ENCODE measurements at places on chromosomes 1 and 21.

- DNase-seq, result no peak
These were observed 489 bp downstream of the ACOT11 start for GRCh38 chr1:54548389-54549044.

- no peak for DNase-seq
These were observed 5.0 kb downstream of the SPATA46 start for GRCh38 chr1:162371611-162372010.

GRCh38 chr1:7460807-7461206 lies 310.3 kb upstream of the VAMP3 start:
- no peak for DNase-seq

DNA sequence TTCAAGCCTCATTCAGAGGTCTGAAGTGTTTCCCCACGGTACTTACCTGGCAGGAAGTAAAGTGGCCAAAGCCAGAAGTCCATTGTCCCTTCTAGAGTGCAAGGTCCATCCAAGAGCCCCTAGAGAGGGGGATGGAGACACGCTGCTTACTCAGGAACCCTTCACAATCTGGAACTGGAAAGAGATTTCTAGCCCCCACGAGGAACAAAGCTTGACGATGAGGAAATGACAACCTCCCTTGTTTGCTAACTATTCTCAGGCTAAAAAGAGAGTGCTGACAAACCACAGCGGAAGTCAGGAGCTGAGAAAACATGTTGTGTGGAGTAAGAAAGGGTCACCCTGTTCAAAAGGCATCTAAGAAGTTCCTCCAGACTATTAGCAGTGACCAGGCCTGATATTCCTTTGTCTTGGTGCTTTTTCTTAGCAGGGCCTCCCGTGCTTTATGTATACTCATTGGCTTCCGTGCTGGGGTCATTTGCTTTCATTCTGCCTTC lies at the start of gene FCMR:
Gene FCMR (minus strand): TSS at position 170 of the 494 bp plus-strand sequence. CDS start 87 bp downstream, at position 83.
- peak; percentile 79 for DNase-seq

DNA sequence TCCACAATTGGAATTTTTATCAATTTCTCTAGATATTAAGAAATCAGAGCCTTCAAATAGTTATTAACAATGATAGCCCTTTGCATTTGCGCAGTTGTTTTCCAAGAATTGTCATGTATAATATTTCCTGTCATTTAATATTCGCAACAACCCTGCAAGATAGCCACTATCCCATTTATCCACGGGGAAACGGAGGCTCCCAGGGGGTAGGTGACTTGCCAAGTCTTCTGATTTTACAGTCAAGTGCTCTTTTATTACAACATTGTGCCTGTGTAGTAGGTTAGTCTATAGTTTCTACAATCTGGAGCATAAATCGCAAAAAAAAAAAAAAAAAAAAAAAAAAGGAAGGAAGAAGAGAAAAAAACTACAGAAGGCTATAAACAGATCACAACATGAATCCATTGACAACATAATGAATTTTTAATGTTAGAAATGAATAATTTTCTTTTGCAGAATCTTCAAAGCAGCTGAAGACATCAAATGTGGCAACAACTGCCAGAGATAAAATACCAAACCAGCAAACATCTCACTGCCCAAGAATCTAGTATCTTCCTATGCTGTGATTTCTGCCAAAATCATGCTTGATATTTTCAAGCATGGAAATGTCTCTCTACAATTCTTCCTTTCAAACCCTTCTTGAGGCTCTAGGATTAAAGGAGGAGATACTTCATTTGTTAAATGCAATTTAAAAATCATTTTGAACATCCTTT lies 125.5 kb downstream of the PTPN14 start:
- no peak for DNase-seq

GRCh38 chr1:204584699-204585372 lies 68.6 kb downstream of the MDM4 start:
- DNase-seq, result peak; percentile 44

- peak; percentile 65 for DNase-seq
These were observed 499 bp upstream of the SH3GLB1 start for GRCh38 chr1:86703696-86704457.

GRCh38 chr1:244768186-244768585 lies 67.3 kb upstream of the COX20 start:
- DNase-seq, result no peak

DNA sequence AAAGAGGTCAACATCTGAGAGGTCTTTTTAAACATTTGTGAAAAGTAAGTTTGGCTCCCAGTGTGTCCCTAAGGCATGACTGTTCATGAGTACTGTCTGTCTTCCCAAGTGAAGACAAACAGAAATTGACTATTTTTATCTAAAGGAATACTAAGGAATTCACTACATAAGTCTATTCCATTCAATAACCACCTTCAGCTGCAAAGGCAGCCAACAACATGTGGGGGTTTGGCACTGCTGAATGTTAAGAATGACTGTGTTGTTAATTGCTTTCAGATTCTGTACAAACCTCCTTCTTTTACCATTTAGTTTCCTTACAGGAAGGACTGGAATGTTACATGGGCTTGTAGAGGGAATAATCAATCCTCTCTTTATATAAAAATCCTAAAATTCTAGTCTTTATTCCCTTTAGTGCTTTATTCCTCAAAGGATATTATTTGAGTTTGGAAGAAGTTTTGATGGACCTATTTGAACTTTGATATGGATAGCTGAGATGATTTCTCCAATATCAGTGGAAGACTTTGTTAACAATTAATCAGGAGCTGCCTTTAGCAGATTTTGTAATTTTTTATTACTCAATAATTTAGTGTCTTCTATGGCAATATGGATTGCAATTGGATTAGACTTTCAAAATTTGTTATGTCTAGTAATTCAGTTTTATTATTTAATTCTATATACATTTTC lies 201.7 kb upstream of the CHRM3 start:
- no peak for DNase-seq

- peak; percentile 3 for DNase-seq
These were observed 115.1 kb downstream of the SLC16A1 start for GRCh38 chr1:112840631-112841624.

DNA sequence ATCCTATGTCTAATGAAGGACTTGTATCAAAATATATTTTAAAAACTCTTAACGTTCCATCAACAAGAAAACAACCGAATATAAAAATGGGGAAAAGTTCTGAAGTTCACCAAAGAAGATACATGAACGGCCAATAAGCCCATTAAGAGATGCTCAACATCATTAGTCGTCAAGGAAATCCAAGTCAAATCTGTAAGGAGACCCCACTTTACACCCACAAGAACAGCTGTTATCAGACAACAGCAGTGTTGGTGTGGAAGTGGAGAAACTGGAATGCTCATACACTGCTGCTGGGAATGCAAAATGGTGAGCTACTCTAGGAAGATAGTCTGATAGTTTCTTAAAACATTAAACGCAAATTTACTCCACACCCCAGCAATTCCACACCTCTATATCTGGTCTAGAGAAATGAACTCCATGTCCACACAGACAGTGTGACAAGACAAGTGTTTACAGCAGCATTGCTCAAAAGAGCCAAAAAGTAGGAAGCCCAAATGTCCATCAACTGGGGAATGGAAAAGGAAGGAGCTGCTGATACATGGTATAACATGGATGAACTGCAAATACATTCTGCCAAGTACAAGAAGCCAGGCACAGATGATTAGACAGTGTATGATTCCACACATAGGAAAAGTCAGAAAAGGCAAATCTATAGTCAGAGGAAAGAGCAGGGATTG lies 18.5 kb downstream of the UBE2G2 start:
- no peak for DNase-seq

DNA sequence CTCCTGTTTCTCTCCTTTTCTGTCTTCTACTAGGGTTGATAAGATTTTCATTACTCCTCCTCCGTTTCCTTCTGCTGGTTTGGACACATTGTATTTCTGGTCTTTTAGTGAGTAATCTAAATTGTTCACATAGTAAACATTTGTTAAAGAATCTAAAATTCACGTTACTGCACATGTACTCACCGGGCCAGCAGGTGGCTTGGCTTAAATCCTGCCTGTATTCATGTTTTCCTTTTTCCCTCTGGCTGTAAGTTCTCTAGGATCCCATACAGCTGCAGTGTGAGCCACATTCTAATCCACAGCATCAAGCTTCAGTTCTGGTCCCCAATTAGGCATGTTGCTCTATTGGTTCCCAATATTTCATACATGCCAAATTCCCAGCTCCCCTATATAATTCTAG lies 958.3 kb downstream of the ADGRL2 start:
- DNase-seq, result no peak

GRCh38 chr1:107669996-107670395 lies 295.0 kb downstream of the VAV3 start:
- no peak for DNase-seq

- DNase-seq, result no peak
These were observed 40.9 kb downstream of the CLIC4 start for GRCh38 chr1:24786191-24786590.
